ENCODE measurements at places on chromosomes 11 and 22.

DNA sequence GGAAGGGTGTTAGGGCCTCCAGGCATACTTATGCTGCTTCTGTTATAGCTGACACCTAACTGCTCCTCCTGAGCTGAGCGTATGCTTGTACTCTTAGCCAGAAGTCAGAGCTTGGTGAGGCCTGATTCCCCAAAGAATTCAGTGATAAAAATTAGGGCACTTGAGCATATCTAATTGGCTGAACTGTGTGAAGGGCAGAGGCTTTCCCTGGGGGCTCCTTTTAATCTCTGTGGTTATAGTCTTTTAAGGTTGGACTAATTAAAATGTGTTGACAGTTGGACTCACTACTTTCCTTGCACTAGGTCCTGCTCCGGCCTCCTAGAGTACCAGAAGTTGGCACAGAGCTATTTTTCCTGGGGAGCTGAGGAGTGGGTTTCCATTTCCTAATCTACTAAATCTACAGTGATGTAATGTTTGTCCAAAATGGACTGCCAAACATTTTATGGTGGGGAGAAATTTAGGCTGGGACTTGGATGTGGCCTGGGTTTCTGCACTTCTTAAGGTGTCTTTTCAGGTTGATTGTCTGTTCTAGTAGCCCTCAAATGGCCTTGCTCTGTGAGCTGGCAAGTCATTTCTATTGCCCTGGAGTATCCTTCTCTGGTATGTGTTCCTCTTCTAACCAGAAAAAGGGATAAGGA, 18.4 kb downstream of the STIM1 start:
- DNase-seq: no peak

GRCh38 chr11:28822576-28822975, 714.4 kb downstream of the METTL15 start:
- DNase-seq: no peak

- DNase-seq: no peak
These were observed 30.9 kb upstream of the CSNK1E start for GRCh38 chr22:38347944-38348750.

- peak; percentile 21 for DNase-seq
These were observed 141.3 kb downstream of the GRIK4 start for GRCh38 chr11:120652705-120653335.

DNA sequence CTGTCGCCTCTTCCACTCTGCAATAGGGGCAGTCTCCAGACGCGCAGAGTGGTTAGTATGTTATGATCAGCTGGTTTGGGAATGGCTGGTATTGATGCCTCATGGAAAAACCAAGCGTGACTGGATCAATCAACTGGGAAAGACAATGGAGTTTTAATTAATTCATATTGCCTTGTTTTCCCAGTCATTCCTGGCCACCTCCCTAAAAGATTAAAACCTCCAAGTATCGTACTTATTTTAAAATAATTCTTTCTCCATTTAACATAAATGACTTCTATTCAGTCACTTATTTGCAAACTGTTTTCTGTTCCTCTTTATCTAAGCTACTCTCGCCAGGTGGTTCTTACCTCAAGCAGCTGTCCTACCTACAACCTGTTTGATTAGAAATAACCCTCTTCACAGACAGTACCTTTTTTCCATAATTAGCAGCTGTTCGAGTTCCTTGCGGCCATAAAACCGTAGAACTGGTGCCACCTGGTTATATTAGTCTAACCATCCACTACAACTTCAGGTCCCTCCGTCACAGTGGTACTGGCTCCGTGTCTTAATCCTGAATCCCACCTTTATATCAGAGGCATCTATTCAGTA, 898 bp downstream of the ZNF215 start:
- DNase-seq: peak; percentile 6
